ENCODE measurements at places on chromosomes 16 and 17.

GRCh38 chr17:31854672-31855071 lies 4.4 kb downstream of the COPRS start:
- no peak for DNase-seq

GRCh38 chr17:65027305-65027704 lies 29.2 kb downstream of the GNA13 start:
- no peak for DNase-seq

DNA sequence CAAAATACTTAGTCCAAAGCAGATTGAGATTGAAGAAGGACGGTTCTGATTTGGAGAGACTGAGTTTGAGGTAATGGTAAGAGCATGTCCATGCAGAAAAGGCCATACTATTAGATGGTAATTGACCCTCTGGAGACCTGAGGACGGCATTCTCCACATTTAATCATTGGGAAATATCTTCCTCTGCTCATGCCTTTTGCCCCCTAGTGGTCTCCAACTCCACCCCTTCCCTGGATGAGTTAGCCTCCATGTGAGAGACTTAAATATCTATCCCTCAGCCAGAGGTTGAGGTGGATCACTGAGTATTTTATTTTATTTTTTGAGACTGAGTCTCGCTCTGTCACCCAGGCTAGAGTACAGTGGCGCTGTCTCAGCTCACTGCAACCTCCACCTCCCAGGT lies 10.4 kb upstream of the OR3A1 start:
- no peak for DNase-seq

DNA sequence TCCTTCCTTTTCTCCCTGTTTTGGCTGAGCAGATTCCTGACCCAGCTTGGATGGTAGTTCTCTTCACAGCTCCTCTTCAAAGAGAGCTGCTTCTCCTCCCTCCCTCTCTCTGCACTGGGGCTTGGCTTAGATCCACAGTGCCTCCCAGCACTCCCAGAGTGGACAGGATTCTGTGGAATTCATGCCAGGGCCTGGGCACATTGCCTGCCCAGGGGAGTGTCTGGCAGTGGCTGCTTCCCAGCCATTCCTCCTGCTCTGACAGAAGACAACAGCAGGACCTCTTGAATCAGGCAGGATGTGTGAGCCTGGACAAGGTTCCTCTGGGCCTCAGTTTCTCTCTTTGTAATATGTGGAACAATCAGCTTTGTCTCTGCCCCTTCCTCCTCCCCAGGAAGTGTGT lies 4.5 kb upstream of the MMP28 start:
- no peak for DNase-seq

- no peak for DNase-seq
Observed at GRCh38 chr17:54784305-54784704, 116.3 kb upstream of the TOM1L1 start.

GRCh38 chr17:67652433-67652832 lies 65.3 kb upstream of the NOL11 start:
- DNase-seq: no peak

DNA sequence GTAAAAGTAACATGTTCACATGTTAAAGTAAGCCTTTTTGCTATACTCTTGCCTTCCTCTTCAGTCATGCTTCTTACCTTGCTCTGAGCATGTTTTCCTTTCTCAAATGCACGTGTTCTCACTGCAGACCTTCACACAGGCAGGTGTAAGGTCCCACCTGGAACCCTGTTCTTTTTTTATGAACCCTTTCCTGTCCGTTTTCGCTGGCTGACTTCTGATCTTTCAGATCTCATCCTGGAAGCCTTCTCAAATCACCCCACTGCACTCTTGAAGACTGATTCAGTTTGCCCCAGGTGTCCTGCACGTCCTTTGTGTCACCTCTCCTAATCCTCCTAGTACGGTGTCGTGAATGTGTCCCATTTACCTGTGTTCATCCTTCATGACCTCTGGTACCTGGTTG lies 313.6 kb downstream of the SNX29 start:
- no peak for DNase-seq

- no peak for DNase-seq
Observed at GRCh38 chr16:85378145-85379040, 234.7 kb upstream of the GSE1 start.

- no peak for DNase-seq
Observed at GRCh38 chr16:80158766-80159165, 382.0 kb upstream of the DYNLRB2 start.

- DNase-seq: no peak
Observed at GRCh38 chr17:57145347-57145746, 60.3 kb downstream of the AKAP1 start.

Measured in stimulated activated CD8-positive, alpha-beta memory T cell treated with anti-CD3 and anti-CD28 coated beads, Interleukin-12 subunit alpha, Interleukin-12 subunit beta, amount 100 ng/mL, for 4 hours (primary cell).